ENCODE measurements at places on chromosomes 6 and 20.

- DNase-seq, result no peak
Observed at GRCh38 chr20:15047042-15047441, 709.6 kb upstream of the FLRT3 start.

- no peak for DNase-seq
Observed at GRCh38 chr20:42067596-42067995, 449.4 kb upstream of the CHD6 start.

GRCh38 chr6:41208439-41209106 lies 7.6 kb upstream of the TREML2 start:
- no peak for DNase-seq

DNA sequence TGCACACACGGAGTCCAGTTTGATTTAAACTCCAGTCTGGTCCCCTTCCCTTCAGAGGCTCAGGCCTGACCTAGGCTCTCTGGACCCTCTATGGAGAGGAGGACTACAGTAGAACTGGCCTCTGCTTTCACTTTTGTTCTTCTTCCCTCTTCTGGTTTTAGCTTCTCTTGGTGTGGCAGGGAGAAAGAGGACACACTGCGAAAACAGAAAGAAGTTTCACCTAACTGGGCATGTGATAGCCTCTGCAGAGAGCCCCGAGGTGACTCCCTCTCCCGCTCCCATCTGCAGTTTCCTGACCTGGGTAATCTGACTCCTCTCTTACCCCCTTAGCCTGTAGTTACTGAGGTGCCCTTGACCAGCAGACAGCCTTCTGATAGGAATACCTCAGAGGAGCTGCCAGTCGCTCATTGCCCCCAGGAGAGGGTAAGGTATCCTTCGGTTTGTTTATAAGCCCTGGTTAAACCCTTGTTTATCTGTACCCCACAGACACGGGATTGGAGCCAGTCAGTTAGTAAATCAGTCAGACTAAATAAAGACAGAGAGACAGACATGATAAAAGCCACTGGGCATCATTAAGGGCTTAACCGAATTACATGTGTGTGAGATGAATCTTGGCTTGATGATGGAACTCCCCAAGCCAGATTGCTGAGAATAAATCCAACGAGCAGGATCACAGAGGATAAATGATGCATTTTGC lies 12.0 kb upstream of the DTNBP1 start:
- no peak for DNase-seq

DNA sequence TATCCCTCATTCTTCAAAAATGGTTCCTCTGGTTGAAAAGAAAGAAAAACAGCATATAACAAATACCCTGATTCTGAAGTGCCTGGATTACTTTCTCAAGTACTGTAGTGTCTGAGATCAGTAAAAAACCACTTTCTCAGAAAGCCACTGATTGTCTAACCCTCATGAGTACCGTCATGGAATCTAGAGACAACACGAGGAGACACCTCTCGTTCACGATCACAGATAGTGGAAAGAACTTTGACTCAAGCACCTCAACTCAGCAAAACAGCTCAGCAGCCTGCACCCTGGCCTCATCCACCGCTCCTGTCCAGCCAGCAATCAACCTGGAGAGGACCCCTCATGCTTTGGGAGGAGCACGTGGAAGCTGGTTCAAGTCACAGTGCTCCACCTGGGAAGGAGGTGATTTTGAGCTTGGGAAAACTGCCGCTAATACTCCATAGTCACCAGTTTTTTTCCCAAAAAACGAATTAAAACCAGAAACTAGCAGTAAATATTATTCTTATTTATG lies 1.0 kb downstream of the SCML4 start:
- DNase-seq, result no peak

DNA sequence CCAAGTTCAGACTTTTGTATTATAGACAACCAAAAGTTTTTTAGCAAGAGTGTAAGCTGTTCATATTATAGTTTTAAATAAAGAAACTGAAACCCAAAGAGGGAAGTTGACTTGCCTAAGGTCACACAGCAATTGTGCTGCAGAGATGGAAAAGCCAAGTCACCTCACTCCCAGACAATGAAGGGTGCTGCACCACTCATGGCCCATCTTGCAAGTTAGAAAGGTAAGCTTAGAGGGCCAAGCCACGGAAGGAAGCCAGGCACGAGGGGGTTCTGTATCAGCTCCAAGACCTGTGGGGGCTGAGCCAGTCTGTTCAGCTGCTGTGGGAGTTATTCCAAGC lies 860 bp downstream of the DEFB124 start:
- no peak for DNase-seq

- DNase-seq, result no peak
Observed at GRCh38 chr20:4411744-4412143, 310.0 kb upstream of the PRND start.

DNA sequence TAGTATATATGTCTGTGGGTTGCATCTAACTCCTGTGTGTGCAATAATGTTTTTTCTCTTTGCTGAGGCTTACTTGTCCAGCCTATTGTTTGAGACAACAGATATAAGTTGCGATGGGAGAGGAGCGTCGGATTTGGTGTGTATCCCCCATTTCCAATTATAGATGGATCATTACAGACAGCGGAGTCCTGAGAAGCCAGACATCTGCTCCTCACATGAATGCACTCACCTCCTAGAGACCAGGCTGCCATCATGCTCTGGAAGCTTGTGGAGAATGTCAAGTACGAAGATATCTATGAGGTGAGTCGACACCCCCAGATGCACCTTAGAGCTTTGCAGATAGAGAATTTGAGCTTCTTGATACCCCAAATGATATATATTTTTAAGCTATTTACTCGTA lies at the start of gene TFAP2B:
Gene TFAP2B (plus strand): TSS at position 199 of the 400 bp plus-strand sequence. CDS start 21 bp downstream, at position 220.
- DNase-seq, result no peak
